ENCODE measurements at places on chromosomes 5 and 9.

DNA sequence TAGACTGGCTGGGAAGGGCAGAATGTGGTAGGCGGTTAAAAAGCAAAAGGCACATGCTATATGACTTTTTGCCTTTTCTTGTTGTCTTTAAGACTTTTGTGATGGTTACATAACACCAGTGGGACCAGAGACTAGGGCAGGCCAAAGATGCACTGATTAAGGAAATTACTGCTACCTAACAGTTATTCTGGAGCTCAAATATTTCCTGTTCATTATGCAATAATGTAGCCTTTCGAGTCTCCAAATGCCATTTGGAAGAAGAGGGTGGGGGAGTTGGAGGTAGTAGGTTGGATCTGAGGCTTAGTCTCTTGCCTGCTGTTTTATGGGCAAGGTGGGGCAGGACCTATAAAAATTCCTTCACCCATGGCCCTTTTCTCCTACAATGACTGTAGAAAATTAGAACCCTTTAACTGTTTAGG, 51.7 kb downstream of the SH3GL2 start:
- no peak for DNase-seq

GRCh38 chr5:120158211-120158610, 305.9 kb upstream of the PRR16 start:
- no peak for DNase-seq

DNA sequence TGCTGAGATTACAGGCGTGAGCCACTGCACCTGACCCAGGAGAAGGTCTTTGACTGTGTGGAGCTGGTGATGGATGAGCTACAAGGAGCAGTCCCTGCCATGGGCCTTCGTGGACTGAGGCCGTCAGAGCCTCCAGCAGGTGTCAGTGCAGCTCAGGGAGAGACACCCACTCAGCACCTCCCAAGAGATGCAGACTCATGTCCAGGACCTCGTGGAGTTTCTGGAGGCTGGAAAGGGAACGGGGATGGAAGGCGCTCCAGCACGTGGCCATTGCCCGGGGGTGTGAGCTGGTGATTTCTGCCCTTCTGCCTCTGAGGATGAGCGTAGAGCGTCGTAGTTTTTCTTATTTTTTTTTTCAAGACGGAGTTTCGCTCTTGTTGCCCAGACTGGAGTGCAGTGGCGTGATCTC, 9.5 kb downstream of the TOR4A start:
- peak; percentile 92 for DNase-seq

GRCh38 chr5:142491270-142491669, 166.4 kb upstream of the SPRY4 start:
- DNase-seq = peak; percentile 97

DNA sequence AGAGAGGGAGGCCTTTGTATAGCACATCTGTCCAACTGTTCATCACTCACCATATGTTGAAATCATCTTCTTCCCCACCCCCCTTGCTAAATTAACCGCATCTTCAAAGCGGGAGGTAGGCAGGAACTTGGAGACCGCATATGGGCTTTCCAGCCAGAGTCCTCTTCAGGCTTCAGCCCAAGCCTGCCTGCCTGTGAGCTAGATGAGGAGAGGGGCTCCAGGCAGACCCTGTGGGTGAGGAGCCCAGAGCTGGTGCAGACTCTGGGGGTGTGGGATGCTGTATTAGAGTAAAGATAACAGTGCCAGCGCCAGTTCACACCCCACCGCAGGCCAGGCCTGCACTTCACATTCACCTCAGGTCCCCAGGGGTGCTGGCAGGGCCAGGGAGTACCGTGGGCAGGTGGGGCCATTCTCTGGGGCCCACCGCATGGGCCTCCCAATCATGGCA, 16.2 kb downstream of the PRRC2B start:
- no peak for DNase-seq

- peak; percentile 50 for DNase-seq
Observed at GRCh38 chr5:5293029-5293428, 129.4 kb upstream of the ICE1 start.

DNA sequence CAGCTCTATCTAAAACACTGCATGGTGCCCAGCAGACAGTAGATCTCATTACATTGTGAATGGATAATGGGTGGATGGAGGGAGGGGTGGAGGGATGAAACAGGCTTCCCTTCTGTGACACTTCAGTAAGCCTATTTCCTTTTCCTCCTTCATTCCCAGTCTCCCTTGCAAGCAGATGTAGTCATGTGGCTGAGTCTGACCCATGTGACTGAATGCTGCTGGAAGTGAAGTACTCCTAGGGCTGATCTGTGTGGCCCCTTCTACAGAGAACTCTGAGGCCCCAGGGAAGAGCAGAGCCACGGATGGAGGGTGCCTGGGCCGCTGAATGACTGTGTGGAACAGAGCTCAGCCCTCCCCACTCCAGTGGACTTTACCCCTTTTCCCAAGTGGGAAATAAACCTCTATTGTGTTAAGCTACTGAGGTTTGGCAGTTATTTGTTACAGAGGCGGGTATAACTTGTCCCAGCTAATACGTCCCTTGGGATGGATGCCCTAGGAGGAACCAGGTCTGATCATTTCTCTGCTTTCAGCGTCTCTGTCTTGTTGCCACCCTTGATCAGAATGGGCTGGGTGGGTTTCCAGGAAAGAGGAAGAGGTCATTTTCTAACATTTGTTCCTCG, 176.1 kb upstream of the MVB12B start:
- peak; percentile 59 for DNase-seq

DNA sequence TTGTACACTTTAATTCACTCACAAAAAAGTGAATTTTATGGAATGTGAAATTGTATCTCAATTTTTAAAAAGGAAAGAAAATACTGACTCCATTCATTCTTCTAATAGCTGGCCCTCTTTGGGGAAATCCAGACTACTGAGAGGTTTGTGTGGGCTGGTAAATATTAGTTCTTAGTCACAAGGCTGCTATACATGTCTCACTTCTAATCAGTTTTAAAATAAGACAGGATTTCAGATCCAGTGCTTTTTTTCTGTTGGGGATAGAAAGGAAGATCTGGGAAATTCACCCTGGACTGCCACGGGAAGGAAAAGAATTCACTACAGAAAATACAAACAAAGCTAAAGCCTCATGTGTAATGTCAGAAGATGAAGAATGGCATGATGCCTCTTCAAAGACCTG, 32.7 kb upstream of the ADAMTSL1 start:
- DNase-seq = no peak

GRCh38 chr5:5220901-5221631, 80.9 kb downstream of the ADAMTS16 start:
- DNase-seq = no peak

- DNase-seq = no peak
Observed at GRCh38 chr9:109440117-109440515, 58.0 kb downstream of the PTPN3 start.

DNA sequence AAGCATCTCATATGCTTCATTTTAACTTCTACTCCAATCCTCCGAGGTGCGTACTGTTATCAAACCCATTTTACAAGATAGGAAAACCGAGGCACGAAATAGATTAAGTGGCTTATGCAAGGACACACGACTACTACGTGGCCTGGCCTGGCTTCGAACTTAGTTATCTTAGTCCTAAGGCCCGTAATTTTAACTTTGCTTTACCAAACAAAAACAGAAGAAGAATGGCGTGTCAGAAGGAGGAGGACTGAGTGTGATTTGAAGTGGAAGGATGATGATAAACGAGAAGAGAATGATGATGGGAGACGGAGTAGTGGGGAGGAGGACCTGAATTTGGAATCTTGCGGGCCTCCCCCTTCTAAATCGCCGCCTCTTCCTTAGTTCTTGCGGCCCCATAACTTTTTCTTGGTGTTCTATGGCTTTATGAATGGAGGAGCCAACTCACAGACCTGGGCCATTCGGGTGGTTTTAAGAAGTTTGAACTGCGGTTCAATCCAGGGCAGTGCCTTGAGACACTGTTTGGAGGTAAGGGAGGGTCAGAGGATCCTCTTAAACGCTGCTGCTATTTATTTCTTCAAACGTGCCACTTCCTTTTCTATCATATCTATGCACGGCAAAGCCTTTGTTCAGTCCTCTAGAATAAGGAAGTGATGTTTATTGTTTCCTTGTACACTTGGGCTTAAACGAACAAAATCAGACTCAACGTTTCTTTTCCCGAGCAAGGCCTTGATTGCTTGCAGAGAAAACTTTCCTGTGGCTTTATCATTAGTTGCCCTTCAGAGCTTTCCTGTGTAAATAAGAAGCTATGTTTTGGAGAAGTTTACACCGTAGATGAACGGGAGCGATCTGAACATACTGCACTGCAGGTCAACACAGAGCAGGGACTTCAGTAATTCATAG, 795 bp downstream of the CNOT8 start:
- DNase-seq = no peak

GRCh38 chr5:158388021-158388420, 529.1 kb upstream of the CLINT1 start:
- DNase-seq = no peak

DNA sequence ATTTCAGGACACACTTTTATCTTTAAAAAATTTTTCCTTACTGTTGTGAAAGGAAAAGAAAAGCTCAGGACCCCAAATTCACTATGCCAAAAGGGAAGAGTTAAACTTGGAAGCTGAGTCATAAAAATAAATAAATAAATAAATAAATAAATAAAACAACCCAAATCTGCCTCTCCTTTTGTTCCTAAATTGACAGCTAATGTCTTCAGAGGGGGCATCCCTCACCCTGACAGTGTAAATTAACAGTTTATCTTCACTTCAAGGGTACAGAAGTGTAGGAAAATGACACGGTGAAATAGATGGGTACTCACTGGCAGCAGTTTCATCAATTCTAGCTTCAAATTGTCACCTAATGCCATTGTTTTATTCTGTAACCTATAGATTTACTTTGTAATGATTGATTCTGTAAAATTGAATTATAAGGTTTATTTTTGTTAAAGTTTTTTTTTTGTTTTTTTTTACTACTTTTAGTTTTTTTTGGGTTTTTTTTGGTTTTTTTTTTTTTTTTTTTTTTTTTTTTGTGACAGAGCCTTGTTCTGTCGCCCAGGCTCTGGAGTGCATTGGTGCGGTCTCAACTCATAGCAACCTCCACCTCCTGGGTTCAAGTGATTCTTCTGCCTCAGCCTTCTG, 18.5 kb upstream of the ANXA1 start:
- peak; percentile 9 for DNase-seq

DNA sequence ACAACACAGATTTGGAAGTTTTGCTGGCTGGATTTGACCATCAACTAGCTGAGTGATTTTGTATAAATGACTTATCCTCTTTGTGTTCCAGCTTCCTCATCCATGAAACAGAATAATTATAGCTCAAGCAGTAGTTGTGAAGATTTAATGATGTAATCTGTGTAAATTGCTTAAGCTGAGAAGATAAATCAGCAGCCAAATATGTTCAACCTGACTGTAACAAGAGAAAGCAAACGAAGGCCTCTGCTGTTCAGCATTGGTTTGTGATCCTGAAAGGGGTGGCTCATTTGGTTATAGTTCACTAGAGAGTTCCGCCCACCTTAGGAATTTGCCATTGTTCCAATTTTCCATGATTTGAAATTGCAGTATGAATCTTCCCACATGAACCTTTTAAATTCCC, 75.7 kb upstream of the CCDC112 start:
- DNase-seq = no peak

GRCh38 chr5:37628876-37629275, 211.0 kb downstream of the GDNF start:
- DNase-seq = no peak

DNA sequence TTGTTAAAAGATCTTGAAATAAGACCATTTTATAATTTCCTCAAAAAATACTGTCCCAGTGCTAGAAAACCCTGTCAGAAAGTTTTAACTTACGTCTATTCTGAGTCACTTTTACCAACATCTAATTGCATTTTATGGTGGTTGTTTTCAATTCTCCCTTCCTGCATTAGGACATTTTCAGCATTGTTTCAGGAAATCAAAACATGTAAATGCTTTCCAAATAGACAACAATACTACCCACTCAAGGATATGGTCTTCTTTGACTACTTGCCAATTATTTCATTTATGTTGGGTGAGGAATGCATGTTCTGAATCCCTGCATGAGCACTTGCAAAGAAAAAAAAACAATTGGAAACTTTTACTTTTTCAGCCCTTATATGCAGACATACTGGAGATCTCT, 284.6 kb upstream of the PDE4D start:
- DNase-seq = no peak

GRCh38 chr5:11323761-11324160, 562.7 kb upstream of the DAP start:
- DNase-seq = no peak

DNA sequence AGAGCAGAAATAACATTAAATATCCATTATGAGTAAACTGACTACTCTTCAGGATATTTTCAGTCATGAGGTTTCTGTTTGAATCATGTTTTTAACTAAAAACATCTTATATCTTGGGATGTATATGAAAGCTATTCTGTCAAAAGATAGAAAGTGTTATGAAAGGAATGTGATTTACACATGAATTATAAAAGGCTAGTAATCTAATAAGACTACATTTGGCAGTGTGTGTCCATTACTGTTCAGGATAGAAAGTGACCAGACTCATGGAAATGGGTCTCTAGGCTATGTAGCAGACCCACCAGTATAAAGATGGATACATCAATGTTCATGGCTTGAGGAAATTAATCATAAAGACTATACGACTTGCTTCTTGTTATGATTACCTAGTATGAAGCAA, 1328.2 kb upstream of the NUDT12 start:
- DNase-seq = no peak

GRCh38 chr9:69012696-69013381, 1.1 kb downstream of the PRKACG start:
- DNase-seq = no peak

- no peak for DNase-seq
Observed at GRCh38 chr5:169569513-169569912, 14.1 kb upstream of the SPDL1 start.

GRCh38 chr9:6633378-6633777, 12.2 kb downstream of the GLDC start:
- no peak for DNase-seq

DNA sequence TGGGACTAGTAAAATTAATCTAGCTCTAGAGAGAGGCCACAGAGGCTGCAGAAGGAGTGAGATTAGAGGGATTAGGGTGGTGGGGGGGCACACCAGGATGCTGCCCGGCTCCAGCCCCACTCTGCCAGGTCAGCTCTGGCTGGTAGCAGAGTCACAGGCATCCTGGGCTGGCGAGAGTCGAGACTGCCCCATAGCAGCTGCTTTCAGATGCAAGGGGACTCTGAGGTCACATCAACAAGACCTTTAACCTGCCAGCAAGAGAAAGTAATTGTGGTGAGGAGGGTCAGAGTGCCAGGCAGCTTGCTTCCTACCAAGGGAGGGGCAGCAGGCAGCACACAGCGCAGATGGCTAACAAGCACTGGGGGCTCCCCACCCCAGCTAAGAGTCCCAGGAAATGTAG, 7.5 kb downstream of the EPB41L4B start:
- no peak for DNase-seq

DNA sequence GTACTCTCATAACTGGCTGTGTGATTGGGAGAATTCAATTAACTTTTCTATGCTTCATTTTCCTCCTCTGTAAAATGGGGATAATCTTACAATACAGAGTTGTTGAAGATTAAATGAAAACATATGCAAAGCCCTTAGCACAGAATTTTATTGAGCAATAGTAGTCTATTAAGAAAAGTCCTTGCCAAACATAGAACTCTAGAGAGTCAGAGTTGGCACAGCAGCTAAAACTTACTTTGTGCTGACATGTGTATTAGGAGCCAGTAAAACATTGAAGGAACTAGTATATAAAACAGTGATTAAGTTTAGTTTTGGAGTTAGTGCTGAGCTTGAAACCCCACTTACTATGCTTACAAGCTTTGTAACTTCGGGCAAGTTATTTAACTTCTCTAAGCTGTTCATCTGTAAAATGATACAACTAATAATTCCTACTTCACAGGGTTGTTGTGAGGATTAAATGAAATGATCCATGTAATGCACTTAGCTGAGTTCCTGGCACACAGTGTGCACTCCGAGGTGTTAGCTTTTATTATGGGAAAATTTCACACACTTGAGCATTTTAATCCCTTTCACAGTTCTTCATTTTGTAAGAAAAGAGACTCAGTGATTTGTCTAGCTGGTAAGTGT, 20.0 kb upstream of the GRIN3A start:
- DNase-seq = no peak

Measured in SK-MEL-5 (cell line).